Breast epithelium (tissue), 4 donors: ENCODE measurements at places on chromosomes 13 and 19.

- DNase-seq = peak; percentile 51
Measured at GRCh38 chr19:4534836-4535658, at the start of gene PLIN5. TSS of gene PLIN5 (minus strand) at chr19:4535224. CDS start at chr19:4534074, 1,150 bp downstream.

- DNase-seq = no peak
Measured at GRCh38 chr19:10586396-10586795, 716 bp downstream of the AP1M2 start.

DNA sequence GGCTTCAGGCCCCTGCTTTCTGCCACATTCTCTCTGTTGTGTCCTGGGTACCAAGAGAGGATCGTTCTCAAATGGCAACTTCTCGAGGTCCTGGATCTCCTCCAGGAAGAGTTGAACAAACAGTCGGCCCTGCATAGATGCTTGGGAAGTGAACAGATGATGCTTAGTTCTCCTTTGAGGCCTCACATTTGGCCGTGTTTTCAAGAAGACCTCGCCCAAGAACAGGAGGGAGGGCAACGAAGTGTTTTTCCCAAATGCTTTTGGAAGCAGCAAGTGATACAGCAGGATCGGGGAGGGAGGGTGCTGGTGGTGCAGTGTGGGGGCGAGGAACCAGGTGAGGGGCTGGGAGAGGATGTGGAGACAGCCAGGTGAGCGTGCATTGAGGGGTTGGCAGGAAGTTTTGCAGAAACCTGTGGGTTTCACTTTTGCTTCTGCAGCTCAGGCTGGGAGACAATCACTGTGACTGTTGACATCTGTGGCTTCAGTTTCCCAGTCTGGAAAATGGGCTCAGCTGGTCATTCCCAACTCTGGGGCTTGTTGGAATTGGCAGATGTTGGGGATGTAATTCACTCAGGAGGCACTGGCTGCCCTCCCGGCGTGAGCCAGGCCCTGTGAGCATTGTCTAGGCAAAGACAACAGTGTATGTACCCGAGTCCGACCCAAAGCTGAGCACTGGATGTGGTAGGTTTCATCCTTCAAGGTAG is 21.6 kb downstream of the MAST3 start:
- no peak for DNase-seq

DNA sequence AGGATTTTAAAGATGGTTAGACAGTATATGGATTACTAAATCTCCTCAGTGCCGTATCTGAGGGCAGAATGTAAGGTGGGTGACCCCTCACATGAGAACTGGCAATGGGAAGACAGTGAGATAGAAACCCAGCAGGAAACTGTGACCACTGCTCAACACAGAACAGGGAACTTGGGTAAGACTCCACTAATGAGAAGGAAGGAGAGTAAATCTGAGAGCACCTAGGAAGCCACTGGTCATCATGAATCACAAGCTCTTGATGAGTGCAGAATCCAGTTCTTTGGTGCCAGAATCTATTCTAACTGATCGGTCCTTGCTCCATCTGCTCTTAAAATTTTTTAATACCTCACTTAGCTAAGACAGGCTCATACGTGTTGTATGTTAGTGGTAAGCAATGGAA is 261.8 kb downstream of the KLF12 start:
- DNase-seq = no peak

DNA sequence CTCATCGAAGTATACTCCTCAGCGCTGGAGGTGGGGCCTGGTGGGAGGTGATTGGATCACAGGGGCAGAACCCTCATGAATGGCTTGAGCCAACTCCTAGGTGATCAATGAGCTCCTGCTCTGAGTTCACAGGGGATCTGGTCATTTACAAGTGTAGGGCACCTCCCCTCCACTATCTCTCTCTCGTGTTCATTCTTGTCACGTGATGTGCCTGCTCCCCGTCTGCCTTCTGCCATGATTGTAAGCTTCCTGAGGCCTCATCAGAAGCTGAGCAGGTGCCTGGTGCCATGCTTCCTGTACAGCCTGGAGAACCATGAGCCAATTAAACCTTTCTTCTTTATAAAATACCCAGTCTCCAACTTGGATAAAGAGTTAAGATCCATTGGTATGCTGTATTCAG is 61.4 kb downstream of the NALCN start:
- DNase-seq = no peak

DNA sequence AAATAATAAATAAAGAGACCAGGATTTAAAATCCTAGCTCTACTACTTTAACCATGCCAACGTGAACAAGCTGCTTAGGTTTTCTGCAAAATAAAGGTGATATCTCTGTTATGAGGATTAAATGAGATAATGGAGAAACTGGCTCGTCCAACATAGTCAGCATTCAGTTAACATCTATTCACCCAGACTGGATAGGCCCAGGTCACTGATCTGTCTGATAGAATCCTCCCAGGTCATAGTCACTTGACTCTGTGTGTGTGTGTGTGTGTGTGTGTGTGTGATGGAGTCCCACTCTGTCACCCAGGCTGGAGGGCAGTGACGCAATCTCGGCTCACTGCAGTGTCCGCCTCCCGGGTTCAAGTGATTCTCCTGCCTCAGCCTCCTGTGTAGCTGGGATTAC is 12.9 kb upstream of the RAB8A start:
- DNase-seq = no peak

- DNase-seq = no peak
Measured at GRCh38 chr19:13742756-13743155, 21.6 kb upstream of the MRI1 start.

DNA sequence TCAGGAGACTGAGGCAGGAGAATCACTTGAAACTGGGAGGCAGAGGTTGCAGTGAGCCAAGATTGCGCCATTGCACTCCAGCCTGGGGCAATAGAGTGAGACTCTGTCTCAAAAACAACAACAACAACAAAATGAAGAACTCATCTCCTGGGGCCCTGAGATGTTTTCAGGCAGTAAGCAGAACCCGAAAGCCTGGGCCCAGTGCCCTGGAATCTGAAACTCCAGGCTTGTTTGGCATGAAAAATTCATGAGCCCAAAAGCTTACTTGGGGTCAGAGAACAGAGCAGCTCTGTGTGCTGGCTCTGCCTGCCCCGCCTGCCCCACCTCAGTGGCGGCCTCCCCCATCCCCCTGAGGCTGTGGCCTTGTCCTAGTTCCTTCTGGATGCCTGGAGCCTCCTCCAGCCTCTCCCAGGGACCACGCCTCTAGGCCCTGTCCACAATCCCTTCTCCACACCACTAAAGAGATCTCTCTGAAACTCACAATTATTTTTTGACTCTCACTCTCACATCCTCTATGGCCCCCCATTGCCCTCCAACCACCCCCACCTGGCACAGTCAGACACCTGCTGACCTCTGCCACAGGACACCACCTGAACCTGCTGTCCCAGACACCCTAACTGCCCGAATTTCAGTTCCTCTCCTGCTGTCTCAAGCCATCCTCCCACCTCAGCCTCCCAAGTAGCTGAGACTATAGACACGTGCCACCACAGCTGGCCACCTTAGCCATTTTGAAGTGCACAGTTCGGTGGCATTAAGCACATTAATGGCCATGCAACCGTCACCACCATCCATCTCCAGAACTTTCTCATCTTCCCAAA is 6.9 kb upstream of the AP1M2 start:
- DNase-seq = no peak
